Hippocampal formation (tissue), 2 donors: ENCODE measurements at places on chromosomes 16 and 17.
A peak's percentile ranks its signal among the peaks of the same experiment; 100 is the strongest.

DNA sequence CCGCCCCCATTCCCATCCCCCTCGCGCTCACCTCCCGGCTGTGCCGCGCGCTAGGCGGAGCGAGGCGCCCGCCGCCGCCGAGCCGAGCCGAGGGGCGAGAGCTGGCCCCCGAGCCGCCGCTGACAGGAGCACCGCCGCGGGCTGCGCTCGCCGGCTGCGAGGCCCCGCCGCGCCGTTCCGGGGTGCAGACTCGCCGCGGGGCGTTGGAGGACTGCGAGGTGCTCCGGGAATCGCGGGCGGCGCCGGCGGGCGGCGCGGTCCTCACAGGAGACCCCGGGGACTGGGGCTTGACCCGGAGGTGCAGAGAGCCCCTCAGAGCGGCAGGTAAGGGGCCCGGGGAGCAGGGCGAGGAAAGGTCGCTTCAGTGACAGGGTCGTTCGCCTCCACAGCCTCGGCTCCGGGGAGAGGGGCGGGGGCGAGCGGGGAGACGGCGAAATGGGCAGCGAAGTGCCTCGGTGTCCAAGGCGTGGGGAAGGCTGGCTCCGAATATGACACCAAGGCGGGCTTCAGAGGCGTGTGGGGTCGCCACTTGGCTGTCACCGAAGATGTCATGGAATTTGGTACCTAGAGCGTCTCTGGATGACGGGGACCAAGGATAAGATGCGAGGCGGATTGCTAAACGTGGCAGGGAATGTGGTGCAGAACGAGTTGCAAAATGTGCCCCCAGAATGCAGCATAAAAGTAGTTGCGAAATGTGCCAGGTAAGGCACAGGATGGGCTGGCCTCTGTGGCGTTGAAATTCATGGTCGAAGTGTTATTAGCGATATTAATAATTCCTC, 580 bp downstream of the TANC2 start:
- no peak for DNase-seq

DNA sequence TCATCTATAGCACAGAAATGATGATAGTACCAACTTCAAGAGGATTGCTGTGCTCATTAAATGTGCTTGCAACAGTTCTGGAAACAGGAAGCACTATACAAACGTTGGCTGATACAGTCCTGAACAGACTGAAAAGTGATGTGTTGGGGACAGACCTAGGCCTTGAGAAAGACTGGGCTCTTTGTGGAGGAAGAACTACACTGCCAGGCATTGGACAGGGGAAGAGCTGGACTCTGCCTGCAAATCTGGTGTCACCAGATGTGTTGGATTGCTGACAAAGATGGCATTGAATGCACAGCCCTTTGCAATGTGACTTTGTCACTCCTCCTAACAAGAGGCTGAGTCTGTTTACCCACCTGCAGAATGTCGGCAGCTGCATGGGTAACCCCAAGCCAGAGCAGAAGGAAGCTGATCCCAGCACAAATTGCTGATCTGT, 12.4 kb upstream of the ST6GALNAC2 start:
- peak; percentile 41 for DNase-seq

GRCh38 chr16:53234836-53235235, 180.0 kb downstream of the CHD9 start:
- DNase-seq = no peak

DNA sequence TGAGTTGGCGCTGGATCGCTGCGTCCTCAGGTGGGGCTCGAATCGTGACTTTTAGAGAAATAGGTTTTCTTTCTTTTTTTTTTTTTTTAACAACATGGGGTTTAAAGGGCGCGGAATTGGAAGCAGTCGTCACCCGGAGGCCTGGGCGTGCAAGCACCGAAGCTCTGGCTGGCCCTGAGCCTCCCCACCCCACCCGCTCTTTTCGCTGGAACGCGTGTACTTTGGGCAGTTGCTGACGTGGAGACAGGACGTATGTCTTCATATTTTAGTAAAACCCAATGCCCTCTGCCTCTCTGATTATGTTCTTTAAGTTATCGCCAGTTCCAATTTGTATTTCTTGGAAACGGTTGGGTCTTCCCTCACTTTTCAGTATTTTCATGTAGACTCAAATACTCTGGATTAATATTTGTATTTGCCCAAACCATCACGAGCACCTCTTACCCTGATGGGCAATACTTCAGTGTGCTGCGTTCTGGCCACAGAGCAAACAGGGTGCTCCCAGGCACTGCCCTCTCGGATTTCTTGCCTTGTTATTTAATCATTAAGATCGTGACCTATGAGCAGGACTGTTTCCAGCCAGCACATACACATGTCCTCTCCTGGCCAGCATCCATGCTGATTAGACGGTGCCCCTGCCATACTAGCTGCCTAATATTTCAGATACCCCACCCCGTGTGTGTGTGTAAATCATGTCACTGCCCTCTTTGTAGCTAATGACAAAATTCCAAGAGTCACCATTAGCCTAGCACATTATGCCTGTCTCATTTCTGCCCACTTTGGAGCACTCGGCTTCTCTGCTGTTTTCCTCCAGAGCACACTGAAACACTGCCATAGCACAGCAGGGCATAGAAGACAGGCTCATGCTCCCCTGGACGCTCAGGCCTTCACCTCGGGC, 805 bp upstream of the C16orf95 start:
- DNase-seq = no peak

GRCh38 chr17:2797637-2798036, 1.4 kb downstream of the RAP1GAP2 start:
- no peak for DNase-seq
